Osteocyte (in vitro differentiated cells): ENCODE measurements at places on chromosomes 7 and 10. TPM values are rescaled to one million over a fixed set of nuclear protein-coding genes. Genes with fewer than 3 reads are reported as not detected.

The PON1 gene
- total RNA-seq: not detected in 2 replicates

The GRM3 gene
- not detected in 2 replicates for total RNA-seq

The PDZD7 gene
- total RNA-seq: 1.9 and 2.1 TPM in 2 replicates

The KCNMA1 gene
- 95.5 and 98.1 TPM in 2 replicates for total RNA-seq

The SORCS3 gene
- total RNA-seq: not detected in 2 replicates

DNA sequence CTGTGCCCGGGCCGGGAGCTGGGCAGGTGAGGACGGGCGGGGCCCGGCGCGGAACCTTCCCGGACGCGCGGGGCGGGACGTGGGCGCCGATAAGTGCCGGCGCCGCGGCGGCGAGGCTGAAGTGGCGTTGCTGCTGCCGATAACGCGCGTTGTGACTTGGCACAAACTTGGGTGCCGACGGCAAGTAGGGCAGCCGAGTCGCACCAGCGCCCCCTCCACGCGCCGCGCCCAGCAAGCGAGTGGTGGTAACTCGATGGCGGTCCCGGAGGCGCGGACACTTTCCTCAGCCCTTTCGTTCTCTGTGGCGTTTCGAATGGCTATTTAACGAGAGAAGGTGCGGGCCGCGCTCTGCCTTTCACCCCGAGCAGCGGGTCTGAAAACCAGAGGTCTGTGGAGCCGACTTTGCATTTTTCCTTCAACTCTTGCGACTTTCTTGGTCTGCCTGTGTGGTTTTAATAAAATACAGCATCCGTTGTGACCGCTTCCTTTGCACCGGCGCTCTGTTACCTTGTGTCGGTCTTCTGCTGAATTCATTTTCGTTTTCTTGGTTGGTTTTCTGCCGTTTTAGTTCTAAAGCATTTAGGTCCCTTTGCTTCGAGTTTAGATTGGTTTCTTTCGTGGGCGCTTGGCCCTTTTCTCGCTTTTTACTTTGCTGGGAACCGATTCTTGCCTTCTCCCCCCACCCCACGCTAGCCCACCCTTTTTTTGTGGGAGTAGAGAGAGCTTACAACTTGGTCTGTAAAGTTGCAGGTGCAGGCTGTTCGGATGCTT lies 701 bp downstream of the STK17A start:
- peak overlapping the region; percentile 87 for H3K4me3 ChIP-seq
- H3K27me3 ChIP-seq: peaks cover 25% of the 10 kb centered on the region
- peaks cover 29% of the 10 kb centered on the region for H3K4me1 ChIP-seq

DNA sequence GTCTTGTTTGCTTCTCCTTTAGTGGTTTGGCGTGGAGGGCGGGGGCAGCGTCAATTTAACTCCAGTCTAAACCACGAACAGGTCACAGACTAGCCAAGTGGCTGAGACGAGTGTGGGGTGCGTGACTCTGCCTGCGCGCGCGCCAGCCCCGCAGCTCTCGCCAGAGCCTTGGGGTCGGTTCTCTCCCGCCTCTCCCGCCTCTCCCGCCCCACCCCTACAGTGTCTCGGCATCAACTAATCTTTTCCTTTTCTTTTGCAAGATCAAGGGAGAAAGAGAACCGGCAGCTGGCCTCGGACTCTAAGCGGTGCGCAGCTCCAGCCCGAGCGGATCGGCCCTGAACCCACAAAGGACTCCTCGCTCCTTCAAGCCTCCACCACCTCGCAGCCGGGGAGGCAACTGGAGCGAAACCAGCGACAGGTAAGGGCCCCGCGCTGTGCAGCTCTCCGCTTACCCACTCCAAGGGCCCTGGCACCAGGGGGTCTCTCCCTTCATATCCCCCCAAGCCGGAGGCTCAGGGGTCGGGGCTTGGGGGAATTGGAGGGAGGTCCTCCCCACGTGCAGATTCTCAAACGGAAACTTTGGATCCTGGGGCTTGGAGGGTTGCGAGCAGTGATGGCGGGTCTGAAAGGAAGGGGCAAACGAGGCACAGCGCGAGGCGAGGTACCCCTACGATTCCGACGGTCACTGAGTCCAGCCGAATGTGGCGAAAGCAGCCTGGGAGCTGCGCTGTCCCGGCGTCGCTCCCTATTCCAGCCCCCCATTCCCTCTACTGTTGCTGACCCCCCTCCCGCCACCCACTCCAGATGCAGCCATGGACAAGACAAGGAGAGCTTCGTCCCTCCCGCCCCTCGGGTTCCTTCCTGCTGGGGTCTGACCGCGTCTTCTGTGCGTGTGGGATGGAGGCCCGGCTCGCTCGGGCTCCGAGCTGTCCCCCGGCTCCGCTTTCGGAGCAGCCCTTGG lies 829 bp downstream of the CHRM2 start:
- H3K4me1 ChIP-seq: peaks cover 22% of the 10 kb centered on the region
- peaks cover 6% of the 10 kb centered on the region for H3K36me3 ChIP-seq
- peak; percentile 84 for DNase-seq
- peak overlapping the region; percentile 86 for H3K4me3 ChIP-seq
- H3K27ac ChIP-seq: peak overlapping the region; percentile 55

DNA sequence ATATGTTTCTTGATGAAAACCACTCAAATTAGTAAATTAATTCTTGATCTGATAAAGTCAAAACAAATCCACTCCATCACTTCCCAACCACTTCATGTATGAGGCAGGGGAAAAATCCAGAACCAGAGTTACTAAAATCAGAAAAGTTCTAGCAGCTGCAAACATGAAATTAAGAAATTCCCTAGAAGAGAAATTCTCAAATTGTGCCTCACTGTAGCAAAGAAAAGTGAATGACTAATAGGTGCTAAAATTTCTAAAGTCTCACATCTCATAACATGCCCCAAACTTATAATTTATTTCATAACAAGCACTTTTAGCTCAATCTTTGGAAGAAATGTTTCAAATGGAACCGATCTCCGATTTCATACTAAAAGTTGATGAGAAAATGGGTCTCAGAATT lies 345.0 kb upstream of the AOAH start:
- no peaks in the 10 kb centered on the region for H3K36me3 ChIP-seq
- no peak overlapping the region for H3K4me3 ChIP-seq
- no peak overlapping the region for H3K27ac ChIP-seq
- no peak for DNase-seq
- no peaks in the 10 kb centered on the region for H3K27me3 ChIP-seq

- H3K4me1 ChIP-seq: no peaks in the 10 kb centered on the region
- no peak overlapping the region for H3K27ac ChIP-seq
- no peaks in the 10 kb centered on the region for H3K36me3 ChIP-seq
- H3K4me3 ChIP-seq: no peak overlapping the region
- no peaks in the 10 kb centered on the region for H3K27me3 ChIP-seq
These were observed 188.7 kb downstream of the PPP1R9A start for GRCh38 chr7:95095966-95096540.

DNA sequence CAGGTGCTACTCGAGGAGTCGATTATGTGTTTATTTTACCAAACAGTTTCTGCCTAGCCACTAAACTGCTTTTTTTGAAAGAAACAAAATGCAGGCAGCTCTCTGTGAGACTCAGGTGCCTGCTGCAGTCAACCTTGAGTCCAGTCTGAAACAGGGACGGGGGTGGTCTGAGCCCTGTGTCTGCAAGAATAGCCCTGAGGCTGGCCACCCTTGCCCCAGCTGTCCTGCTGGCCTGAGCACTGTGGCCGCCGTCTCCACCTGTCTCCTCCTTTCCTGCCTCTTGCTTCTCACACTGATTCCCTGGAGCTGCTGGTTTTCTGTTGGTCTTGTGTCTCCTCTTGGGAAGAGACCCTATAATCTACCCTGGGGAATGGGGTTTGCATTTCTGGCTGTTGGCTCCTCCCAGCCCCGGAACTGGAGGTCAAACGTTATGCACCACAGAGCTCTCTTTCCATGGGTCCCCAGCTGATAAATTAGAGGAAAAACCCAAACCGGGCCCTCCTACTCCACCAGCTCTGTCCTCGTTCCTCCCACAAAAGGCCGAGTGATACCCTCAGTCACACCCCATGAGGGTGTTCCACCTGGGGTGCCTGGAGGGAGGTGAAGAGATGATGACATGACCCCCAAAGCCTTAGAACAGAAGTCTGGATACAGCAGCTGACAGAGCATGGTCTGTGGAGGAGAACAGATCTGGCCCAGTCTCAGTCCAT lies 15.0 kb upstream of the SLC18A3 start:
- H3K4me3 ChIP-seq: no peak overlapping the region
- H3K27me3 ChIP-seq: no peaks in the 10 kb centered on the region
- no peaks in the 10 kb centered on the region for H3K36me3 ChIP-seq
- H3K27ac ChIP-seq: no peak overlapping the region

GRCh38 chr10:27998178-27998953 lies 513 bp downstream of the ODAD2 start:
- peaks cover 16% of the 10 kb centered on the region for H3K4me1 ChIP-seq
- peaks cover 2% of the 10 kb centered on the region for H3K27me3 ChIP-seq
- H3K4me3 ChIP-seq: peak overlapping the region; percentile 97

GRCh38 chr7:46791188-46791587 lies 790.7 kb downstream of the TNS3 start:
- no peak overlapping the region for H3K27ac ChIP-seq
- no peaks in the 10 kb centered on the region for H3K27me3 ChIP-seq
- no peaks in the 10 kb centered on the region for H3K36me3 ChIP-seq
- no peak for DNase-seq
